Naive thymus-derived CD4-positive, alpha-beta T cell (primary cell): ENCODE measurements at places on chromosomes 7 and 10. TPM values are rescaled to one million over a fixed set of nuclear protein-coding genes. Genes with fewer than 3 reads are reported as not detected.

DNA sequence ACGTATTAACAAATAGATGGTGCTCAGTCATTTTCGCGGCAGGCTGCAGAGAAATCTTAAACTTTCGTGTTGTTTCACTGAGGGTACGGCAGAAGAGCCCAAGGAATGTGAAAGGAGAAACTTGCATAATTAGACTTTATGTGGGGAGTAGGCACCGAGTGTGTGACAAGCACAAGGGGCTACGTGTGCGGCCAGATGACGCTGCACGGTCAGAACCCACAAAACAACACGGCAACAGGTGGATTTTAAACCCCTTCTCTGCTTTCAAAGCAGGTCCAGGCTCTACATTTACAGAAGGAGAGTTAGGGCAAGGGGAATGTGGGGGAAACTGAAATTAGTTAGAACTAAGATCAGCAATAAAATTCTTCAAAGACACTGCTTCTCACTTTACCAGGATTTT, 392 bp upstream of the UCN3 start:
- no peaks in the 10 kb centered on the region for H3K27me3 ChIP-seq
- H3K27ac ChIP-seq, result no peak overlapping the region
- no peaks in the 10 kb centered on the region for H3K4me1 ChIP-seq
- H3K36me3 ChIP-seq, result no peaks in the 10 kb centered on the region
- DNase-seq, result no peak

Gene GNGT1
- total RNA-seq, result not detected

Gene C10orf88
- total RNA-seq, result 14.4 TPM

GRCh38 chr7:87220026-87220733, 648 bp upstream of the TMEM243 start:
- DNase-seq, result peak; percentile 84
- H3K36me3 ChIP-seq, result no peaks in the 10 kb centered on the region
- peaks cover 16% of the 10 kb centered on the region for H3K4me1 ChIP-seq
- H3K4me3 ChIP-seq, result peak overlapping the region; percentile 90
- H3K27ac ChIP-seq, result peak overlapping the region; percentile 96
- no peaks in the 10 kb centered on the region for H3K27me3 ChIP-seq

Gene TEX36
- not detected for total RNA-seq

DNA sequence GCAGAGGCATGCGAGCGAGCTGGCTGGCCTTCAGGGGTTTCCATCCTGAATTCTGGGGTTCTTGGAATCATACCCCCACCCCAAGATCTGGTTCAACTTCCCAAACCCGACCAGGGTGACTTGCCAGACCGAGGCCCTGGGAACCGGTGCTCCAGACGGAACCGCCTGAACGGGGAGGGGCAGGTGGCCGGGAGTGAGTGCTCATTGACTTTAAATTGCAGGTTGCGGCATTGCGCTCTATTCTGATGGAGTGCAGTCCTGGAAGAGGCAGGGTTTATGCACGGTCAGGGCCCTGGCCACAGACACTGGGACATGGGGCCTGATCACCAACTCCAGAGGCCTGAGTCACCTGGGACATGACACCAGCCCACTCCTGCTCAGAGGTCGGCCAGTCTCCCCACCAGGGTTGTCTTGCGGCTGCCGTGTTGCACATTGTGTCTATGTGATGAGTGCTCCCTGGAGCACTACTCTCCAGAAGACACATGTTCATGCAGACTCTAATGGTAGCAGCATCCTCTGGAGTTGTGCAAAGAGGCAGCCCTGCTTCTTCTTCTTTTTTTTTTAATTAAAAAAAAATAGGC, 5.8 kb upstream of the DDIT4 start:
- DNase-seq, result no peak
- no peaks in the 10 kb centered on the region for H3K27me3 ChIP-seq
- no peak overlapping the region for H3K27ac ChIP-seq

Gene ZNF467
- total RNA-seq, result 8.1 TPM

DNA sequence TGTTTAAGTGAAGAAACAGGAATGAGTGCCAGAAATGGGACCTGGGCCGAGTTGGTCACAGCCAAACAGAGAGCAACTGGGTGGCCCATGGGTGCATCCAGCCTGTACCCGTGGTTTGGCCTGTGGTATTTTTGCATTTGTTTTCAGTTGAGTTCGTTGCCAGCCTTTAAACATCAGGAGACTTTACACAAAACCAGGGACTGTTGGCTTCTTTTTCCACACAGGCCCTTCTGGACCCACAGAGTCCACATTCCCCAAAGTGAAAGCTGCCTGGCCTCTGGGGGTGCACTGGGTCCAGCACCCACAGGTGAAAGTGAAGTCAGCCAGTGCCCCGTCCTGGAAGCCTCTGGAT, 54.1 kb upstream of the TNS3 start:
- H3K27me3 ChIP-seq, result no peaks in the 10 kb centered on the region
- no peak overlapping the region for H3K27ac ChIP-seq
- no peak for DNase-seq
- no peaks in the 10 kb centered on the region for H3K4me1 ChIP-seq
- H3K4me3 ChIP-seq, result no peak overlapping the region
- no peaks in the 10 kb centered on the region for H3K36me3 ChIP-seq

GRCh38 chr7:17601921-17602320, 303.5 kb downstream of the AHR start:
- no peaks in the 10 kb centered on the region for H3K36me3 ChIP-seq
- no peak overlapping the region for H3K27ac ChIP-seq
- H3K4me3 ChIP-seq, result no peak overlapping the region
- no peaks in the 10 kb centered on the region for H3K4me1 ChIP-seq

Gene TMEM196
- not detected for total RNA-seq

DNA sequence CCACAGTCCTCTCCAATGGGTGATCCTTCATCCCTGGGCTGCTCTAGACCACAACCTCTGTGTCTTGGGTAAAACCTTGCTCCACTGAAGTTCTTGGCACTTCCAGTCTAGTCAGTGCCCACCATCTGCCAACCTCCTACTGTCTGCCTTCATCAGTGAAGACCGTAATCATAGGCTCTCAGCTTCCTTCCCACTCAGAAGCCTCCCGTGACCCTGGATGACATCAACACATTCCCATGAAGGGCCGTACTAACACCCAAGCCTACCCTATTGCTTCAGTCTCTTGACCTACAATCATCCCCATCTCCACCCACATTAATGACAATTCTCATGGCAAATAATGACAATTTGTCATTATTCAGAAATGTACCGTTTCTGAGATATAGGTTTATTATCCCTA, 27.6 kb upstream of the GARS1 start:
- DNase-seq, result no peak
- no peaks in the 10 kb centered on the region for H3K27me3 ChIP-seq
- no peak overlapping the region for H3K27ac ChIP-seq
- no peak overlapping the region for H3K4me3 ChIP-seq
- no peaks in the 10 kb centered on the region for H3K4me1 ChIP-seq

Gene ADCY1
- 3.7 and 5.1 TPM in 2 replicates for total RNA-seq

Gene PSD
- total RNA-seq, result 3.1 and 3.5 TPM in 2 replicates
